ENCODE measurements at places on chromosomes 3 and 15. TPM values are rescaled to one million over a fixed set of nuclear protein-coding genes. Genes with fewer than 3 reads are reported as not detected.

GRCh38 chr3:66618066-66618465 is 117.2 kb upstream of the LRIG1 start:
- no peaks in the 10 kb centered on the region for H3K4me1 ChIP-seq
- H3K27me3 ChIP-seq = no peaks in the 10 kb centered on the region
- no peak overlapping the region for H3K27ac ChIP-seq
- H3K36me3 ChIP-seq = no peaks in the 10 kb centered on the region

The KCNAB1 gene
- not detected for polyA plus RNA-seq

DNA sequence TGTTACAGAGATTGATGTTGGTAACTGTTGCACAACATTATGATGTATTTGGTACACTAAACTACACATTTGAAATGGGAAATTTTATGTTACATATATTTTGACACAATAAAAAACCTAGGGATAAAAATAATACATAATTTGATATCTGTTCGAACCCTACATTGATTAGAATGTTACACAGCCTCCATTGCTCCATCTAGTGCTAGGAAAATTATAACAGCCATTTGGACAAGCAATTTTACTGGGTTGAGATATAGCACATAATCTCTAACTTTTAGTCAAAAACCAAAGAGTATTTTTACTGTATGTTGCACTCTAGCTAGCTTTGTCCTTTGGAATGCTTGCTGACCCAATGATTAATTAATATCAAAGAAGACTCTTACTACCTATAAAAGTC is 108.1 kb downstream of the LSAMP start:
- H3K4me3 ChIP-seq = no peak overlapping the region
- no peak for DNase-seq
- H3K27me3 ChIP-seq = no peaks in the 10 kb centered on the region
- H3K27ac ChIP-seq = no peak overlapping the region

- DNase-seq = no peak
- peaks cover 8% of the 10 kb centered on the region for H3K4me1 ChIP-seq
- H3K4me3 ChIP-seq = no peak overlapping the region
- no peaks in the 10 kb centered on the region for H3K27me3 ChIP-seq
Observed at GRCh38 chr3:179067839-179068238, 3.8 kb downstream of the ZMAT3 start.

DNA sequence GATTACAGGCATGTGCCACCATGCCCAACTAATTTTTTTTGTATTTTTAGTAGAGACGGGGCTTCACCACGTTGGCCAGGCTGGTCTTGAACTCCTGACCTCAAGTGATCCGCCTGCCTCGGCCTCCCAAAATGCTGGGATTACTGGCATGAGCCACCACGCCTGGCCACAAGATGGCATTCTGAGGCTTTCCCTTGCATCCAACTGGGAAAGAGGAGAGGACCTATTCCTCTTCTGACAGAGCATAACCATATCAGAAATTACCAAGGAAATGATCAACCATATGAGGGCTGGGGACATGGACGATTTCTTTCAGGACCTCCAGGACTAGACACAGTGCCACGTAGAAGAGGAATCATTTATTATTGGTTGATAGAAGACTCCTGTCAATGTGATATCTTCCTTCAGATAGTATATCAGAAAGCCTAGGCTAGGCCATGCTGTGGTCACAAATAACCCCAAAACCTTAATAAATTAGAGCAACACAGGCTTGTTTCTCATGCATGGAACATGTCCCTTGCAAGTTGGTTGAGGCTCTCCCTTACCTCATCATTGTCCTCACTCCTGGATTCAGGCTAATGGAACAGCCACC is 372.3 kb upstream of the IL12A start:
- no peaks in the 10 kb centered on the region for H3K36me3 ChIP-seq
- DNase-seq = no peak
- H3K4me3 ChIP-seq = no peak overlapping the region
- no peaks in the 10 kb centered on the region for H3K4me1 ChIP-seq
- H3K27ac ChIP-seq = no peak overlapping the region

- H3K27me3 ChIP-seq = no peaks in the 10 kb centered on the region
- H3K4me3 ChIP-seq = no peak overlapping the region
- no peaks in the 10 kb centered on the region for H3K36me3 ChIP-seq
- no peak for DNase-seq
- no peaks in the 10 kb centered on the region for H3K4me1 ChIP-seq
Observed at GRCh38 chr15:94834494-94834893, 603.1 kb downstream of the MCTP2 start.

The CYP8B1 gene
- 0.01 TPM for polyA plus RNA-seq
